ENCODE measurements at places on chromosomes 1 and 21. TPM values are rescaled to one million over a fixed set of nuclear protein-coding genes. Genes with fewer than 3 reads are reported as not detected.

GRCh38 chr1:208848854-208849253 is 604.7 kb upstream of the PLXNA2 start:
- H3K4me1 ChIP-seq: no peaks in the 10 kb centered on the region
- no peak overlapping the region for H3K4me3 ChIP-seq
- DNase-seq: no peak
- no peaks in the 10 kb centered on the region for H3K36me3 ChIP-seq

- H3K27ac ChIP-seq: no peak overlapping the region
- H3K36me3 ChIP-seq: no peaks in the 10 kb centered on the region
- no peak overlapping the region for H3K4me3 ChIP-seq
- no peak for DNase-seq
- no peaks in the 10 kb centered on the region for H3K27me3 ChIP-seq
Observed at GRCh38 chr1:56222914-56223540, 356.3 kb downstream of the PLPP3 start.

DNA sequence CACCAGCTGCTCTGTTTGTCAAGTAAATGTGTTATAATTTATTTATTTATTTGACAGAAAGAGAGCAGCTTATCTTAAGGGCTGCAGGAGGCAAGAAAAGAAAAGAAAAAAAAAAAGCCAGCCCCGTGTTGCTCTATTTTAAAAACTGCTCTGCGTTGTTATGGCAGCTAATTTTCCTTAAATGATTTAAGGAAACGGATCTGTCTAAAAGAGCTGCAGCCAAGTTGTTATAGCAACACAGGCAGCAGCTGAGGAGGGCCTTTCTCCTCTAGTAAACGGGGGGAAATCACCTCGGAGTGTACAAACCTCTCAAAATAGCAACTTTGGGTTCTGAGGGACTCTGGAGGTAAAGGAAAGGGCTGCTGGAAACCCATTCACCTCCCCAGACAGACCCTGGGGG is 149.2 kb downstream of the BEND5 start:
- H3K36me3 ChIP-seq: no peaks in the 10 kb centered on the region
- H3K27ac ChIP-seq: no peak overlapping the region
- no peaks in the 10 kb centered on the region for H3K27me3 ChIP-seq
- peaks cover 8% of the 10 kb centered on the region for H3K4me1 ChIP-seq
- peak; percentile 86 for DNase-seq

DNA sequence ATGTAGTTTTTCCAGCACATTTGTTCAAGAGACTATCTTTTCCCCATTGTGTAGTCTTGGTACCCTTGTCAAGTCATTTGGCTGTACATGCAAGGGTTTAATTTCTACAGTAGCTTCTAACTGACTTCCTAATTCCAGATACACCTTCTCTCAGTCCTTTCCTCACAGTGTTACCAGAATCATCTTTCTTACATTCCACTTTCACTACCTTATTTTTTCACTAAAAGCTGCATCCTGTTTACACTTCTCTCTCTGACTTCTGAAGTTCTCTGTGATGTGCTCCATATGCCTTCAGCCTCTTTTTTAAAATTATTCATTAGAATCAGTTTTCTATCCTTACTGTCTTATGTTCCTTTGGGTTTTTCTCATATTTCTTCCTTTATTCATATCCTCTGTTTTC is 57.1 kb upstream of the RWDD3 start:
- no peaks in the 10 kb centered on the region for H3K4me1 ChIP-seq
- peak; percentile 14 for DNase-seq
- H3K36me3 ChIP-seq: no peaks in the 10 kb centered on the region
- no peak overlapping the region for H3K27ac ChIP-seq

GRCh38 chr1:69120817-69121216 is 446.9 kb upstream of the LRRC7 start:
- H3K4me3 ChIP-seq: no peak overlapping the region
- no peak overlapping the region for H3K27ac ChIP-seq
- no peaks in the 10 kb centered on the region for H3K36me3 ChIP-seq
- H3K4me1 ChIP-seq: no peaks in the 10 kb centered on the region
- DNase-seq: no peak

- peak overlapping the region; percentile 98 for H3K27ac ChIP-seq
- peaks cover 23% of the 10 kb centered on the region for H3K4me1 ChIP-seq
- peak overlapping the region; percentile 87 for H3K4me3 ChIP-seq
- peak; percentile 86 for DNase-seq
- H3K27me3 ChIP-seq: no peaks in the 10 kb centered on the region
Observed at GRCh38 chr1:151326619-151327222, 495 bp downstream of the PI4KB start.

- peaks cover 2% of the 10 kb centered on the region for H3K27me3 ChIP-seq
- H3K36me3 ChIP-seq: no peaks in the 10 kb centered on the region
- H3K4me1 ChIP-seq: peaks cover 46% of the 10 kb centered on the region
Observed at GRCh38 chr1:41325801-41326200, 35.4 kb upstream of the FOXO6 start.

DNA sequence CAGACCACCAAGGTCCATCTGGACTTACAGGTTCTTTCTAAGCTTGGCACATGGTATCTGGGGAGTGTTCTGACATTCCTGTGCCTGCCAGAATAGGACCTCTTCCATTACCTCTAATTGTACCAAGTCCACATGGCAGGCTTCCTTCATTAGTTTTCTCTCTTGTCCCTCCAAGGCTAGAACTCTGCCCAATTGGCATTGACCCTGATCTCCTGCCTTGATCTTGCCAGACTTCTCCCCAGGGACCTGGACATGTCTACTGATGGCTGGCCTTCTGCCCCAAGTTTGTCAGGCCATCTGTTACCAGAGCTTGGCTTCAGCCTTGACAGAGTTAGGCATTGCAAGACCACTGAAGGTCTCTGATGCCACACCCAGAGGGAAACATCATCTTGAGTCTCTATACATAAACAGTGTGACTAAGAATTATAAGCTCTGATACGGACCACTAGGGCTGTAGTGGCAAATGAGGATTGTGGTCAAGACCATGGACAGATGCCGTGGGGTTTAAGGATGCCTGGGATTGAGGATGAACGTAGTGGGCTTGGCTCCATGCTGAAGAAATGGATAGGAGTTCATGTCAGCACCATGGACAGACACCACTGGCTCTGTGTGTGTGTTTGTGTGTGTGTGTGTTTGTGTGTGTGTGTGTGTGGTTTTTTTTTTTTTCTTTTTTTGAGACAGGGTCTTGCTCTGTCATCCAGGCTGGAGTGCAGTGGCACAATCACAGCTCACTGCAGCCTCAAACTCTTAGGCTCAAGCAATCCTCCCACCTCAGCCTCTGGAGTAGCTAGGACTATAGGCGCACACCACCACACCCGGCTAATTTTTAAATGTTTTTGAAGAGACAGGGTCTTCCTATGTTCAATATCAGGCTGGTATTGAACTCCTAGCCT is 19.5 kb upstream of the PSMB2 start:
- H3K4me1 ChIP-seq: no peaks in the 10 kb centered on the region
- H3K27me3 ChIP-seq: peaks cover 2% of the 10 kb centered on the region
- H3K36me3 ChIP-seq: no peaks in the 10 kb centered on the region
- no peak overlapping the region for H3K4me3 ChIP-seq
- no peak overlapping the region for H3K27ac ChIP-seq

GRCh38 chr1:92951141-92951582 is 10.1 kb downstream of the DIPK1A start:
- DNase-seq: no peak
- H3K27ac ChIP-seq: no peak overlapping the region
- no peak overlapping the region for H3K4me3 ChIP-seq
- no peaks in the 10 kb centered on the region for H3K27me3 ChIP-seq

DNA sequence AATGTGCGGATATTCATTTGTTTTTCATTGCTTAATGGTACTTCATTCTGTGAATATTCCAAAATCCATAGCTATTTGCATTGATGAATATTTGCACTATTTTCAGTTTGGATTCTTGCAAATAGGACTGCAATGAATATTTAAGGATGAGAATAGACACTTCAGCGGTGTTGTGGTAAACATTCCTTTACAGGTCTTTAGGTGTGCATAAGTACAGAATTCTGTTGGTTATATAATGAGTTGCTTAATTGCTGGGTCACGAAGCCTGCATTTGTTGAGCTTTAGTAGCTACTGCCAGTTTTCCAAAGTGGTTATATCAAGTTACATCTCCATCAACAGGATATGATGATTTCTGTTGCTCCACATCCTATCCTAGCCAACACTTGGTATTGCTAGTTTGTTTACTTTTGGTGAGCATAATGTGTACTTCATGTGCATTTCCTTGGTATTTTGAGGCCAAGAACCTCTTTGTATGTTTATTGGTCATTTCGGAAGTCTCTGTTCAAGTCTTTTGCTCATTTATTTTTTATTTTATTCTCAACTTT is 64.2 kb upstream of the CYYR1 start:
- no peaks in the 10 kb centered on the region for H3K4me1 ChIP-seq
- no peaks in the 10 kb centered on the region for H3K27me3 ChIP-seq
- no peaks in the 10 kb centered on the region for H3K36me3 ChIP-seq
- no peak for DNase-seq
- no peak overlapping the region for H3K27ac ChIP-seq
- H3K4me3 ChIP-seq: no peak overlapping the region

The FAM43B gene
- total RNA-seq: 1.1 TPM

DNA sequence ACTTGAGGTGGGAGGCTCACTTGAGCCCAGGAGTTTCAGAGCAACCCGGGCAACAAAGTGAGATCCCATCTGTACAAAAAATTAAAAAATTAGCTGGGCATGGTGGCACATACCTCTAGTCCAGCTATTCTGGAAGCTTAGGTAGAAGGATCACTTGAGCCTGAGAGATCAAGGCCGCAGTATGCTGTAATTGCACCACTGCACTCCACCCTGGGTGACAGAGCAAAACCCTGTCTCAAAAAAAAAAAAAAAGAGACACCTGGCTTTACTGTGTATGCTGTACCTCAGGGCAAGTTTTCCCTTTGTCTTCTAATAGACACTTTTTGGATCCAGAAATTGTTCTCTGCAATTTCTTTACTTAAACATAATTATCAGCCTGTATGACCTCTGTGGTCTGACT is 23.1 kb upstream of the RCC1 start:
- no peak for DNase-seq
- no peaks in the 10 kb centered on the region for H3K27me3 ChIP-seq
- H3K36me3 ChIP-seq: peaks cover 58% of the 10 kb centered on the region
- H3K4me3 ChIP-seq: no peak overlapping the region
- H3K4me1 ChIP-seq: no peaks in the 10 kb centered on the region
- H3K27ac ChIP-seq: no peak overlapping the region

Data from muscle of leg (tissue), 16 donors.